ENCODE measurements at places on chromosomes 7 and 10.

- no peak for DNase-seq
These were observed 135.7 kb upstream of the CAV2 start for GRCh38 chr7:116363637-116364432.

DNA sequence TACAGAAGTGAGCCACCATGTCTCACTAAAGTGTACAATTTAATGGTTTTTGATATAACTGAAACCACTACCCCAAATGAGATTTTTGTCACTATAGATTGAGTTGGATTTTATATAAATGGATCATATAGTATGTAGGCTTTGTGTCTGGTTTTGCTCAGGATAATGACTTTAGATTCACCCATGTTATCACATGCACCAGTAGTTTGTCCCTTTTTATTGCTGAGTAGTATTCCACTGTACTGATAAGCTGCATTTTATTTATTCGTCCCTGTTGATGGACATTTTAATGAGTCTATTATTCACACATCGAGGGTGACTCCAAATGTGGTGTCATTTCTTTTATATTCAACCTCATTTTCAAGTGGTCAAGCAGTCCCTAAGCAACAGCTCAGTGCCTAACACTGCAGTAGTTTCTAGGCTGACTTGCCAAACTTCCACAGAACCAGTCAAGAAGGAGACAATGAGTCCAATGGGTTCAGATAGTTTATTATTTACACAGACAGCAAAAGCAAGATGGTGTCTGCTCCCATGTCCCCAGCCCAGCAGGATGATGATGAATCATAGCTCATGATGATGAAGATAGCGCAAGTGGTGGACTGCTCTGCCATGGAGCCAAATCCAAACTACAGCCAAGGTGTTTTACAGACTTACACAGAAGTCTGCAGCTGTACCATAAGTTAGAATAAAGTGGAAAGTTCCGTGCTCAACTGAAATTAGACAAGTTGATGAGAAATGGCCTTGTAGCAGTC lies 6.6 kb upstream of the FMC1 start:
- DNase-seq: no peak

- DNase-seq: no peak
These were observed 240.2 kb downstream of the ADAM12 start for GRCh38 chr10:126147866-126148587.

DNA sequence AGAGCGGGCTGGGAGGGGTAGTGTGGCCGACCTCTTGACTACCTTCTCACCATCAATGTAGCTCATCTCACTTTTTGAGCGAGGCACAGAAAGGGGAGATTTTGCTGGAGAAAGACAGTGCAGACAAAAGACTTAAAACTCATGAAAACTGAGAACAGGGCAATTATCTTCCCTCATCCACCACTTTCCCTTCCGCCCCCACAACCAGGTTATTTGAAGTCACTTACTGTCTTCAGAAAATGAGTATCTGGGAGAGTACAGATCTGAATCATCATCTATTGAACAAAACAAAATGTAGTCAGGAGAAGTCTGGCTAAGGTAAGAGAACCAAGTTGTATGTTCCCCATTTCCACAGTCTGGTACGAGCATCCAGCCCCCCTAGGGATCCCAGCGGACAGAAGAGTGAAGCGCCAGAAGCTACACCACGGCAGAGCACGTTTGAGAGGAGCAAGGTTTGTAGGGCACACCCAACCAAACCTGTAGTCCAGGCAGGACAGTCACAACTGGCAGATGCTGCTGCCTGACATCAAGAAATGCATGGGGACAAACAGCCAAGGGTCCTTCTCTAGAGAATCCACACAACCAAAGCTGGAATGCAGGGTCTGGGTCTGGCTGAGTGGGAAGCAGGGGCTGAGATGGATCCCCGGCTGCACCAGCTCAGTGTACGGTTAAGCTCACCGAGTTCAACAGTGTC lies 93.4 kb upstream of the PDLIM1 start:
- DNase-seq: no peak

- no peak for DNase-seq
These were observed 4.6 kb upstream of the INPP5A start for GRCh38 chr10:132532749-132533560.

DNA sequence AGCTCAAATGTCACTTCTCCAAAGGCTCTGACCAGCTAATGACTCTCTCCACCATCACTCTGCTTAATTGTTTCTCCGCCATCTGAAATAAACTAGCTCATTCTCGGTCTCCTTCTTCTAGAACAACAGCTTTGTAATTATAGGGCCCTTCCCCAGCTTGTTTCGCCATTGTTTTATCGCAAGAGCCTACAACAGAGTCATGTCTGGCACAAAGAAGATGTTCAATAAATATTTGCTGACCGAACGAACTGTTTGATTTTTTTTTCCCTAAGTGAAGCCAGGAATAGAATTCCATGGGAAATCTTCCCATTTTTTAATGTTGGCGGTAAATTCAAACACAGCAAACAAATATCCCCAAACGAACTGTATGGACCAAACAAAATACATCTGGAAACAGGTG lies 63.8 kb upstream of the NMT2 start:
- no peak for DNase-seq

DNA sequence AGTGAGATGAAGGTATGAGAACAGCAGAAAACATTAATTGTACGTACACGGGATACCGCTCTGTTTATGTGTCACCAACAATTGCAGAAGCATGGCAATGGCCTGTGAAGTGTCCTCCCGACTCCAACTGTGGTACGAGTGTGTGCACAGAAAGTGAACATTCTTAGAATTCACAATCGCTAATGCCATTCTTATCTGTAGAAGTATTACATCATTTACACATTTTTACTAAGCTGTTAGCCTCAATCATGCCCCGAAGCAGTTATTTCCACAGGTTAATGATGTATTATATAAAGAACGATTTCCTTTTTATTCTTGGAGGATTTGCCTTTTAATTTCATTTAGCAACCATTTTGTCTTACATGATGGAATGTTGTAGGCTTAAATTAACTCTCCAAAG lies 103.4 kb downstream of the EVX1 start:
- no peak for DNase-seq

DNA sequence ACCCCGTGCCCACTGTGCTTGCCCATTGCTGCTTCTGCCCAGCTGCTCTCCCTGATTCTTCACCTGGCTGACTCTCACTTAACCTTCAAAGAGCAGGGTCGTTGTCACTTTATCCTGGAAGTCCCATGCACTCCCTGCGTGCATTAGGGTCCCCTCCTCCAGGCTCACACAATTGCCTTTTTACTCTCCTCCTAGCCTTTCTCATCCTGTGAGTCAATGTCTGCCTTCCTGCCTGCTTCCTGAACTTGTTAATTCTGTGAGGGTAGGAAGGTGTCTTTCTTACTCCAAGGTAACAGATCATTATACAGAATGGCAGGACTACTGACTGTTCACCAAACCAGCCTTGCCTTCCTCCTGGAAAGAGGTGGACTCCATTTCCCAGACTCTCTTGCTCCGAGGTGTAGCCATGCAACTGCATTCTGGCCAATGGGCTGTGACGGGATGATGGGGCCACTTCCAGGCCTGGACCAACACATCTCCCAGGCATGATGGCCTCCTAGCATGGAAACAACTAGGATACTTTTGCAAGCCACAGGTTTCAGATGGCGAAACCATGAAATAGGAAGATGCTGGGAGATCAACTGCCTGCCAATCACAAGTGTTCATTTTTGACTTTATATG lies 54.7 kb downstream of the ARHGAP22 start:
- DNase-seq: no peak

Measured in NB4 (cell line).